Naive thymus-derived CD4-positive, alpha-beta T cell (primary cell): ENCODE measurements at places on chromosomes 5 and 9. TPM values are rescaled to one million over a fixed set of nuclear protein-coding genes. Genes with fewer than 3 reads are reported as not detected.

DNA sequence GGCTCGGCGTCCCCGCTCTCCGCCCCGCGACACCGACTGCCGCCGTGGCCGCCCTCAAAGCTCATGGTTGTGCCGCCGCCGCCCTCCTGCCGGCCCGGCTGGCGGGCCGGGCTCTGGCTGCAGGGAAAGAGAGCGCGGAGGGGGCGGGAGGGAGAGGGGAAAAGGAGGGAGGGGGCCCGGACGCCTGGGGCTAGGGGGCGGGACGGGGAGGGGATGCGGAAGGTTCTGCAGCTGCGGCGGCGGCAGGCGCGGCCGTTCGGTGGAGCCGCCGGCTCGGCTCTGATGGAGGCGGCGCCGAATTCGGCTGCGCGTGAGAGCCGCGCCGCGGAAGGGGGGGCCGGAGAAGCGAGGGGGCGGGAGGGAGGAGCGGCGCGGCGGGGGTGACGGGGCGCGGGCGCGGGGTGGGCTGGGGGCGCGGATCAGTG, at the start of gene MARCHF11:
MARCHF11 (minus strand) TSS at position 281 of the 425 bp plus-strand sequence; CDS start at position 65, 216 bp downstream.
- no peak within 1 kb of the TSS for H3K27ac ChIP-seq
- no peak within 1 kb of the TSS for H3K4me3 ChIP-seq
- no peaks in the 10 kb centered on the region for H3K4me1 ChIP-seq
- DNase-seq, result no peak

- no peak overlapping the region for H3K4me3 ChIP-seq
- H3K4me1 ChIP-seq, result no peaks in the 10 kb centered on the region
- no peaks in the 10 kb centered on the region for H3K27me3 ChIP-seq
- H3K36me3 ChIP-seq, result no peaks in the 10 kb centered on the region
- no peak for DNase-seq
- H3K27ac ChIP-seq, result no peak overlapping the region
These were observed 8.3 kb upstream of the EEIG1 start for GRCh38 chr9:127989094-127989493.

GRCh38 chr9:131020388-131020787, 11.4 kb downstream of the LAMC3 start:
- H3K4me1 ChIP-seq, result no peaks in the 10 kb centered on the region
- no peaks in the 10 kb centered on the region for H3K36me3 ChIP-seq
- no peak overlapping the region for H3K4me3 ChIP-seq
- H3K27me3 ChIP-seq, result no peaks in the 10 kb centered on the region

The SPATA9 gene
- 0.66 TPM for total RNA-seq

The S100Z gene
- total RNA-seq, result not detected

The KCTD16 gene
- not detected for total RNA-seq
